ENCODE measurements at places on chromosomes 3 and 15. TPM values are rescaled to one million over a fixed set of nuclear protein-coding genes. Genes with fewer than 3 reads are reported as not detected.

DNA sequence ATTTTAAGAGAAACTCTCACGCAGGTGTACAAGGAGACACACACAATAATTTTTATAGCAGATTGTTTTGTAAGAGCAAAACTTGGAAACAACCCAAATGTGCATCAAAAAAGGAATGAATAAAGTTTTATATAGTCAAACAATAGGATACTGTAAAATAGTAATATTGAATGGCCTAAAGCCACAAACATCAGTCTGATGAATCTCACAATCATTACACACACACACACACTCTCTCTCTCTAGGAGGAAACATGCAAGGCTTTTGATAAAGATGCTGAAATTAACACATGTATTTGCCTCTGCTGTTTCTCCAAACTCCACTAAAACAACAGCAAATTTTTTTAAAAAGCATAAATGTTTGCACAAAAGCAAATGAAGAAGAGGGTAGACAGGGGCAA is 37.3 kb downstream of the ADIPOQ start:
- DNase-seq = no peak

GRCh38 chr3:42028474-42028873 is 62.7 kb upstream of the TRAK1 start:
- DNase-seq = no peak

GRCh38 chr3:78497767-78498166 is 1270.0 kb downstream of the ROBO1 start:
- DNase-seq = no peak

DNA sequence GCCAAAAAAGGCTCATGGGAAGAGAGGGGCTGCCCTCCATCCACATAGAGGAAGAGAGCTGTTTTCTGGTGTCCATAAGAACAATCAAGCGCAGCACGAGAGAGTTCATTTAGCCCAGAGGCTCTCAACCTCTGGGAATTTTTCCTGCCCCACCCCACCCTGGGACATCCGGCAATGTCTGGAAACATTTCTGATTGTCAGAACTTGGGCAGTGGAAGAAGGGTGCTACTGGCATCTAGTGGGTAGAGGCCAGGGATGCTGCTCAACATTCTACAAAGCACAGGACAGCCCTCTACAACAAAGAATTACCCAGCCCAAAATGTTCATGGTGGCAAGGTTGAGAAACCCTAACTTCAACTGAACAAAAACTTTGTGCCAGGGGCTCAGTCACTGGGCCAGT is 92.9 kb downstream of the RAB11A start:
- DNase-seq = peak; percentile 19

- DNase-seq = no peak
Measured at GRCh38 chr3:142152384-142152783, 3.0 kb upstream of the TFDP2 start.

DNA sequence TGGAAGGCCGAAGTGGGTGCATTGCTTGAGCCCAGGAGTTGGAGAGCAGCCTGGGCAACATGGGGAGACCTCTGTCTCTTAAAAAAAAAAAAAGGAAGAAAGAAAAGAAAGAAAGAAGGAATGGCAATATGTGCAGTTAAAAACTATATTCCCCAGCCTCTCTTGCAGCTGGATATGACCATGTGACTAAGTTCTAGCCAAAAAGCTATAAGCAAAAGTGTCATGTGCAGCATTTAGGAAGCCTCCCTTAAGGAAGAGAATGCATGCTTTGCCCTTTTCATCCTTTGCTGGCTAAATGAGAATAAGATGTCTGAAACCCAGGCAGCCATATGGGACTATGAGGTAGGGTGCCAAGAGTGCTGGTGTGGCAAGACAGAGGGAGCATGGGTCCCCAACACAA is 21.8 kb downstream of the CYP19A1 start:
- DNase-seq = no peak

DNA sequence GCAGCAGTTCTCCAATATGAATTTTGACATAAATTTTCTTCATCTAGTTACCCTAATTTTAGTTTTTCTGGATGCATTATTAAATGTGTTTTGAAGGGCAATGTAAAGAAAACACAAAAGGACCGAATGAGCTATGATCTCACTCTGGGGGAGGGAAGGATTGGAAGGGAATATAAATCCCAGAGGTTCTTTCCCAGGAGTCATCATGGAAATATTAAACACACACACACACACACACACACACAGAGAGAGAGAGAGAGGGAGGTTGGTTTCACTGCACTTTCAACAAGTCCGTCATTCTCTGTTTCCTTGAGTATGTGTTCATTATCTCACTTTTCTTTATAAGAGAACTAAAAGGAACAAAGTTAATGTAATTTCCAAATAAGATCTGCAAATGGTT is 70.7 kb upstream of the DCBLD2 start:
- peak; percentile 95 for DNase-seq

- no peak for DNase-seq
Measured at GRCh38 chr15:86001200-86001599, 78.5 kb upstream of the AGBL1 start.

- no peak for DNase-seq
Measured at GRCh38 chr3:194031349-194031748, 104.6 kb upstream of the HES1 start.

GRCh38 chr3:153431076-153431475 is 269.1 kb downstream of the RAP2B start:
- no peak for DNase-seq

DNA sequence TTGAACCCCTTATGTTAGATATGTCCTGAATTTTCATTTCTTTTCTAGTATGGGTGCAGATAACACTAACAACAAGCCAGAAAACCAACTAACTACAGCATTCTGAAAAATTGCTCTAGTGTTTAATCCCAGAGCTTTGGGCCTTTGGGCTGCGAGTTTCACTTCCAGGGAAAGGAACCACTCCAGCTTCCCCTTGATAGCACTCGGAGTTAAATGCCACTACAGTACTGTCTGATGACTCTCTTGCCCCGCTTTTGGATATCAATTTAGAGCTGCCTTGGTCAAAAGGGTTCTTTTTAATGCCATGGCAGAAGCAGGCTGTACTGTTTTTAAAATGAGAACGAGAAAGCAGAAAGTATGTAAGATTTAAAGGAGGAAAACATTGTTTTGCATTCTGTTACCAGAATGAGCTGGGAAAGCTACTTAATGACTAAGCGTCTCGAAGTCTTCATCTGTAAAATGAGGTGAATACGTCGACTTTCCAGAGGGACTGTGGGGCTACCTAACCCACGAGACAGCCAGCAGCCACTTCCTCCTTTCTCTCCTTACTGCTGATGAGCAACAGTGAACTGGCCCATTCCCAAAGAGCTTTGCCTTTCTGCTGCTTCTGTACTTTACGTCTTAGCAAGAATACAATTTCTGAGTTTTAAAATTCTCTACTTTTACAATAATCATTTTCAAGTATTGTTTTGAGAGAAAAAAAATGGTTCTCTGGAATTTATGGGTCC is 299.3 kb upstream of the LYSMD4 start:
- no peak for DNase-seq

DNA sequence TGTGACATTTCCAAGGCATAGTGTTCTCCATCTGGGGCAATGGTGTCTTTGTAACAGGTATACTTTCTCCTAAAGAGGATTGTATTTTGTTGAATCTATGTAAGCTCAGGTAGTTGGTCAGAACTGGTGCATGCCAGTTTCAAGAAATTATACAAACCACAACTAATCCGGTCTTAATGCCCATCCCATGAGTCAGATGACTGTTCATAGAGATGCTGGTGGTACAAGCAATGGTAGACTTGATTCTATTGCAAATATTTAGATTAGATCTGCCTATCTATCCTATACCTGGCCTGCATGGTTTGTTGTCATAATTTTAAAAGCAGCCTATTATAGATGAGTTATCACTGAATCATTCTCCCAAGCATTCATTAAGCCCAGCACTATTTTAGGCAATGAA is 43.5 kb downstream of the ATP13A5 start:
- no peak for DNase-seq

DNA sequence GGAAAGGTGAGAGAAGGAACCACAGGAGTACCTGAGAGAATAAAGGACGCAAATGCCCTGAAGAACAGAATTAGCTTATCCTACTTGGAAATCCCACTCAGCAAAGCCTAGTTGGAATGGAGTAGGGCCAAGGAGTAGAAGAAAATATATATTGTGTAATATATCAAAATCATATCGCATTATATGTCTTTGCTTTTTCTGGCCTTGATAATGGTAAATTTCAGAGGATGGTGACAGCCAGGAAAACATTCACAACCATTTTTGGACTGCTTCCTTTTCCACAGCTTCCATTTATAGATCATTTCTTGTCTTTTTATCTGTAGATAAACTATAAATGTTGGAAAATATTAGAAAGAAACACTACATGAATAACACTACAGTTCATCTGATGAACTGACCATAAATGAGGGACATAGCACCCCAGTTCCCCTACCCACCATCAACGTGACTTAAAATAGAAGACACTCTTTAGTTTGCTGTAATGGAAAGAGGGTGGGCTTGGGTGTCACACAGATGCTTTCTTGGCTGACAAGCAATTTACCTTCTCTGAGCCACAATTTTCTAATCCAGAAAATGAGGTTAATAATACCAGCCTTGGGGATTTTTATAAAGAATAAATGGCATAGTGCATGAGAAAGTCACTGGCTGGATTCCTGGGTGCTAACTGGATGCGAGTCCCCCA is 569.6 kb downstream of the NTRK3 start:
- DNase-seq = no peak

- no peak for DNase-seq
Measured at GRCh38 chr3:191387441-191388077, 57.2 kb upstream of the UTS2B start.

- DNase-seq = no peak
Measured at GRCh38 chr15:40823572-40824343, 4.8 kb downstream of the PPP1R14D start.

DNA sequence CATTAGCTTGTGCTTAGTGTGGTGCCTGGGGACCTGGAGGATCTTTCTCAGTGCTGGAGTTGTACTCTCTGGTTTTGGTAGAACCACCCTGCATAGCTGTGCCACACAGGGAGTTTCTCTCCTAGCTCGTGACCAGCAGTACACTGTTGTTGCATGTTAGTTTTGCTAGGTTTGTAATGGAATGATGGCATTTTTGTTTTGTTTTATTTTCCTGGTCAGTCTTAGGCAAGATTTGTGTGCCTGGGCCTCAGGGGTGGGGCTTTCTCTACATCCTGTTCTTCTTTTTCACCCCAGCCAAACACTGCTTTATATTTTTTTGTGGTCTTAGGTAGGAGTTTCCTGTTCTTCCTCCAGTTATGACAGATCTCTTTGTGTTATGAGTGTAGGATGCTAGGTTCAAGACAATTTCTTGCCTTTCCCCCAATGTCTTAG is 534.5 kb upstream of the KCNMB2 start:
- no peak for DNase-seq

DNA sequence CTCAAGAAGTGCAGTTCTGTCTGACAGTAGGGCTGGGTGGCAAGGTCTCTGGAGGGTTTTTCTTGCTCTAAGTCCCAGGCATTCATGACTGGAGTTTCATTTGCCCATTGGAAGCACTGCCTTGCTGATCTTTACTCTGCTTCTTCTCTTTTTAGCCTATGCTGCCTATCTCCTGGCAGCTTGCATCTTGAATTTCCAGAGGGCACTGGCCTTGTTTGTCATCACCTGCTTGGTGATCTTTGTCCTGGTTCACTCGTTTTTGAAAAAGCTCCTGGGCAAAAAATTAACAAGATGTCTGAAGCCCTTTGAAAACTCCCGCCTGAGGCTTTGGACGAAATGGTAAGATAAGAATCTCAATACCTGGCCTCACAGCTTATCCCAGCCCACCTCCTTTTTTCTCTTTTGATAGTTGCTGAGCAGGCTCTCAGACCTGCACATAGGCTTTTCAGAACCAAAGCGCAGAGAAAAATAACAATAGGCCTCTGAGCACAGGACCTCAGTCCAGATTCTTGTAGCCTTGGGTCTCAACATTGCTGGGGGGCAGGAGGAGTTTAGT is 10.9 kb downstream of the SLC28A2 start:
- DNase-seq = no peak

DNA sequence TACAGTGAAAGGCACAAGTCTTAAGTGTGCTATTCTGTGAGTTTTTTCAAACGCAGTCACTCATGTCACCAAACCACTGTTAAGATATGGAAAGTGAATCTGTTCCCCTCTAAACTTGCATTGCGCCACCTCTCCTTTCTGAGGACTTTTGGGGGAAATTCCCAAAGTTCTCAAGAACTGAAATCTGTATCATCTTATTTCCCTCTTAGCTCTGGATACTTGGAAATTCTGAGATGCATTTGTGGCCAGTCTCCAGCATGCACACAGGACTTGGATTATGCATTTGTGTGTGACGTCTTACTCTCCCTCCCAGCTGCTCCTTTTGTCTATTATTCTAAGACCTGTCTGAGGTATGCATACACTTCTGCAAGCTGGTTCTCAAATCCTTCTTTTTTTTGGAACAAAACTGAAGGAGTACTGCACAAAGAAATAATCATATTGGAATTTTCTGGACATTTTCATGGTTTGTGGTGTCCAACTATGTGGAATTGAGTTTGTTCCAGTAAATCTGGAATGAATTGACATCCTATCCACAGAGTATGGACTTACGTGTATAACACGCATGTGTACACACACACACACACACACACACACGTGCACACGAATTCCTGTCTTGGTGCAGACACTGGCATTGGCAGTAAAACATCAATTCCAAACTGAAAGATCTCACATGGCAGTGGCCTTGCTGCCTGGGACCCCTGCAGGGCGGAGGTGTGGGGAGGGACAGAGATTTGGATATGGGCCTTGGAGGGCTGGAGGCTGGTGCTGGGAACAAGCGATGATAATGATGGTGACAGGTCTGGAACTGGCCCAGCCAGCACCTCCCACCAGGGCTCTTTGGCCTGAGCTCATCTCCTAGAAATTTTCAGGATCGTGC is 8.2 kb upstream of the LCTL start:
- DNase-seq = no peak

- DNase-seq = no peak
Measured at GRCh38 chr3:89467898-89468363, 360.5 kb downstream of the EPHA3 start.

GRCh38 chr15:60043744-60044435 is 39.8 kb downstream of the FOXB1 start:
- no peak for DNase-seq

Gene GAP43
- not detected for total RNA-seq

Gene PRR20G
- total RNA-seq = not detected

Gene GOLGA8O
- under 0.01 TPM for total RNA-seq

Gene GRAMD2A
- under 0.01 TPM for total RNA-seq

Gene TMEM108
- total RNA-seq = not detected

Gene CCDC54
- not detected for total RNA-seq

Gene SPG21
- total RNA-seq = 69.6 TPM

Gene NPAP1
- total RNA-seq = not detected

Gene ZPLD1
- total RNA-seq = not detected

Gene CHST2
- total RNA-seq = 3.7 TPM

Gene HRH1
- total RNA-seq = 5.4 TPM

Gene ROPN1B
- total RNA-seq = not detected

Gene CLASP2
- total RNA-seq = 47.6 TPM

Gene ARPP19
- 97.4 TPM for total RNA-seq

Gene AP3B2
- not detected for total RNA-seq

Gene PAQR9
- not detected for total RNA-seq

Gene TSPAN3
- total RNA-seq = 164 TPM

All from lung microvascular endothelial cell (primary cell).